ENCODE measurements at places on chromosomes 1 and 21.

GRCh38 chr1:102252731-102253505 lies 256.2 kb upstream of the OLFM3 start:
- no peak for DNase-seq

- DNase-seq, result no peak
These were observed 26.4 kb downstream of the CAPZB start for GRCh38 chr1:19458815-19459417.

GRCh38 chr1:78069784-78070183 lies 24.0 kb downstream of the GIPC2 start:
- DNase-seq, result no peak

GRCh38 chr21:15009837-15010363 lies 54.9 kb downstream of the NRIP1 start:
- DNase-seq, result no peak

GRCh38 chr1:173504268-173504667 lies 27.1 kb downstream of the PRDX6 start:
- DNase-seq, result no peak

GRCh38 chr1:154614901-154615300 lies 6.9 kb upstream of the ADAR start:
- no peak for DNase-seq

DNA sequence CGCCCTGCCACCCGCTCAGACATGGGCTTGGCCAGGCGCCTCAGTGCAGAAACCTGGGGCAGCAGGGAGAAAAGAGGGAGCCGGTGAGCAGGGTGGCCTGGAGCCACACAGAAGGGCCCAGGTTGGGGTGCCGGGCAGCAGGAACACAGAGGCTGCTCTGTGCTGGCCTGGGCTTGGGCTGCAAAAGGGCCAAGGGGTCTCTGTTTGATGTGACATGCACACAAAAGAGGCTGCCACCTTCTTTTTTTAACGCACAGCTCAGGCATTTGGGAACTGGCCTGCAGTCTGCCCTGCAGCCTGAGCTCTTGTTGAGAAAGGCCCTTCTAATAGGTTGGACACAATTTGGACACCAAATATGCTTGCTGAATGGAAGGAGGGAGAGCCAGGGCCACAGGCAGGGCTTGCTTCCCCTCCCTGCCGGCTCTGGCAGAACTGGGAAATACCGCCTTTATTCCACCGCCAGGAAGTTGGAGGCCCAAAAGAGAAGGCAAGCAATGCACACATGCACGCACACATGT lies 32.4 kb downstream of the KIF21B start:
- DNase-seq, result no peak

- peak; percentile 1 for DNase-seq
These were observed 34.5 kb downstream of the TMPRSS15 start for GRCh38 chr21:18369115-18369514.

- no peak for DNase-seq
These were observed 42.2 kb upstream of the GOLT1A start for GRCh38 chr1:204255966-204256365.

GRCh38 chr1:78281580-78281979 lies 209.2 kb upstream of the PTGFR start:
- no peak for DNase-seq

- no peak for DNase-seq
These were observed 79.2 kb downstream of the MAN1C1 start for GRCh38 chr1:25695771-25696311.

DNA sequence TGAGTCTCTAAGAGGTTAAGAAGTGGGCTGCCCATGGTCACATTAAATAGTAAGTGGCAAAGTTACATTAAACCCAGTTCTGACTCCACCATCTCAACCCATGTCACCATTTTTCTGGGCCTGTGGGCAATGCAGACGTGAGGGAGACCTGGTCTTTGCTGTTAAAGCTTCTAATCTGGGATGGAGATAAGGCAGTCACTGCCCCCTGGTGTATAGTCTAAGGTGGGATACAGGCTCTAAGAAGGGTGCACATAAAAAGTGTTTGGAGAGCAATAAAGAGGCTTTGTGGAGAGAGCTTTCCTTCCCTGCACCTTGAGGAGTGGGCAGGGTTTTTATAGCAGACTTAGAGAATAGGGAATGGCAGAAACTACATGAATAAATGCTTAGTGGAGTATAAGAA lies 141.3 kb downstream of the ROR1 start:
- DNase-seq, result peak; percentile 7

- no peak for DNase-seq
These were observed 657.1 kb upstream of the BRINP3 start for GRCh38 chr1:191134796-191135195.

- DNase-seq, result no peak
These were observed 34.6 kb downstream of the SLAMF6 start for GRCh38 chr1:160488347-160489058.

DNA sequence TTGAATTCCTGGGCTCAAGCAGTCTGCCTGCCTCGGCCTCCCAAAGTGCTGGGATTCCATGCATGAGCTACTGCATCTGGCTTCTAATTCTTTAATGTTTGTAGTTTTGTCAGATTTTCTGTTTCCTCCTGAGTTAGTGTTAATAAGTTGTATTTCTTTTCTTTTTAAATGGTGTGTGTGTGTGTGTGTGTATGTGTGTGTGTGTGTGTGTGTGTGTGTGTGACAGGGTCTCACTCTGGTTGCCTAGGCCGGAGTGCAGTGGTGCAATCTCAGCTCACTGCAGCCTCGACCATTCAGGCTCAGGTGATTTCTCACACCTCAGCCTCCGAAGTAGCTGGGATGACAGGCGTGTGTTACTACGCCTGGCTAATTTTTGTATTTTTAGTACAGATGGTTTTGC lies 50.2 kb downstream of the ADARB1 start:
- DNase-seq, result no peak

DNA sequence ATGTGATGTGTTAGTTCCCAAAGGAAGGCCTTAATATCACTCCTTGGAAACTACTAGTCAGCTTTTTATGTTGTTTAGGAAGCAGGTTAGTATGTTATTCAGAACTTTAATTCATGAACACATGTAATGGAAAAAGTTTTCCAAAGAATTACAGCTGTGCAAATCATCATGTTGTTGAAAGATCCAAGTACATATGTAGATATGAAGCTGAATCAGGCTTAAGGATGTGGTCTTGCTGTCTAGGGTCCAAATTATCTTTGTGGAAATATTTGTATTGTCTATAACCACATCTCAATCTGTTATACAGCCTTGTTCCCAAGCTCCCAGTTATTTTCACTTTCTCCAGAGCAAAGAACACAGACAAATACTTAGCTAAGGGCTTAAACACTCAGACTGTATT lies 231.6 kb downstream of the TPR start:
- no peak for DNase-seq

DNA sequence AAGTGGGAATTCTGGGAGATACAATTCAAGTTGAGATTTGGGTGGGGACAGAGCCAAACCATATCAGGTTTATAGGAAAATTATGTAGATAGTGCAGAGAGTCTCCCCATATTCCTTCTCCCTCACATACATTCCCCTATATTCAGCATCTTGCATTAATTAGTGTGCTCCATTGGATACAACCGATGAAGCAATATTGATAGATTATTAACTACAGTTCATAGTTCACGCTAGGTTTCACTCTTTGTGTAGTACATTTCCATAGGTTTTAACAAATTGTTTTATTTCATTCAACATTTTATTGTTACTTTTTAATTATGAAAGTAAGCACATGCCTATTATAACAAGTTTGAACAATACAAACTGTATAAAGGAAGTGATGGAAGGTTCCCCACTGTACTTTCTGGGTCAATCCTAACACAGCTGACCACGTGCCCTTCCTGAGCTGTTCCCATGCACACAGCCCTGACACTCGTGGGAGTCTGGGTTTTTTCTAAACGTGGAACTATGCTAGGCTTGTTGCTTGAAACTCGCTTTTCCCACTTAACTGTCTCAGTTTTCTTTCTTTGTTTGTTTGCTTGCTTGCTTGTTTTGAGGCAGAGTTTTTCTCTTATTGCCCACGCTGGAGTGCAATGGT lies 116.8 kb upstream of the TMPRSS2 start:
- no peak for DNase-seq

- no peak for DNase-seq
These were observed 1.1 kb downstream of the KCND3 start for GRCh38 chr1:111988377-111988742.

DNA sequence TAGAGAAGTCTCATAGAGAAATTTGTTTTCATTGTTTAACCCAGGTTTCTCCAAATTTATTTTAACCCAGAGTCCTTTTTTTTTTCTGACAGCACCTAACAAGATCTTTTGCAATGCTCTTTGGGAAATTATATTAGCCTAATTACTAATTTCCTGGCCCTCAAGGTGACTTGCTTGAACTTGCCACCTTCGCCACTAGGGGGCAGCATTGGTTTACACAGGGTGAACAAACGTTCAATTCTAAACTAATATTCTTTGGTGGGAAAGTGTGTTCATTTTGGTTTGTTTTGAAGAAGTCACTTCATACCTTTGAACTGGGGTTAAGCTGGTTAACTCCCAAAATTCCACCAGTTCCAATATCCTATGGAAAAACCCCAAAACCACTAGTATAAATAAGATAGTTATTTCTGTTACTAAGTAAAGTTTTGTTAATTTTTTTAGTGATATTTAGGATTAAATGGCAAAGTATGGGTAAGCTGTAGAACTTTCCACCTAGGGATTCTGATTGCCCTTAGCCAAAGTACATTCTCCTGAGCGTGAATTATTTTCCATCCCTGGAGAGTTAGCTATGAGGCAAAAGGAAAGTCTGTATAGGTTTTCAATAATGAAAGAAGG lies 13.0 kb downstream of the CCDC190 start:
- DNase-seq, result peak; percentile 88

DNA sequence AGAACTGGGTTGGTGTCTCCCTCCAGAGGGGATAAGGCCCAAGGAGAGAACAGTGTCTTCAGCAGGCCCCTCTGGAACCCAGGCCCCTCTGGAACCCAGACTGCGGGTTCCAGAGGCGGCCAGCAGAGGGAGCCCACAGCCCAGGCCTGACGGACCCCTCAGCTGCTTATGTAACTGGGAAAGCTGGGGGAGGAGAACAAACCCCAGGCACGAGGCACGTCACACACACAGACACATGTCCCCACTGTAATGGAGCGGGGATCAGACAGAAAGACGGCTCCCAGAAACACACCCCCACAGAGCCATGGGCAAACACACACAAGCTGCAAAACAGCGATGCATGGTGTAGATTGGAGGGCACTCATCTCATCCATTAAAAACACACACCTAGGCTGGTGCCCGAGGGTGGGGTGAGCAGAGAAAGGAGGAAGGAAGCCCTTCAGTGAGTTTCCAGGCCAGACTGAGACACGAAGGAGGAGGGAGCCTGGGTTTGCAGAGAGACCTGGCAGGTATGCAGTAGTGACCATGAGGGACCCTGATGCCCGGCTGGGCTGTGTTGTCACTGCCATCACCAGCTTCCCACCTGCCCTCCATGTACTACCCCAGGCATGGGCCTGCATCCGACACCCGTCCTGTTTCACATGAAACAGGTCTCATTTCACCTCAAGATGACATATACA lies 2.8 kb upstream of the IGSF8 start:
- DNase-seq, result peak; percentile 79

DNA sequence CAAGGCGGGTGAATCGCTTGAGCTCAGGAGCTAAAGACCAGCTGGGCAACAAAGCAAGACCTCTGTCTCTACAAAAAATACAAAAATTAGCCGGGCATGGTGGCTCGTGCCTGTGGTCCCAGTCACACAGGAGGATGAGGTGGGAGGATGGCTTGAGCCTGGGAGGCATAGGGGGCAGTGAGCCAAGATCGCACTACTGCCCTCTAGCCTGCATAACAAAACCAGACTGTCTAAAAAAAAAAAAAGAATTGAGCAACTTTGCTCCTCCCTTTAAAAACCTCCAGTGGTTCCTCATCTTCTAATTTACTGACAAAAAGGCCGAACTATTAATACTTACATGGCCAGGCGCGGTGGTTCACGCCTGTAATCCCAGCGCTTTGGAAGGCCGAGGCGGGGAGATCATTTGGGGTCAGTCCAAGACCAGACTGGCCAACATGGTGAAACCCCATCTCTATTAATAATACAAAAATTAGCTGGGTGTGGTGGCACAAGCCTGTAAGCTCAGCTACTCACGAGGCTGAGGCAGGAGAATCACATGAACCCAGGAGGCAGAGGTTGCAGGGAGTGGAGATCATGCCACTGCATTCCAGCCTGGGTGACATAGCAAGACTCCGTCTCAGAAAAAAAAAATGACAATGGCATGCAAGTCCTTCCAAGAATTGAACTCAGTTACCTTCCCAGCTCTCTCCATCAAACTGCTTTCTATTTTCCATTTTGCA lies 4.4 kb downstream of the ACBD3 start:
- peak; percentile 69 for DNase-seq

DNA sequence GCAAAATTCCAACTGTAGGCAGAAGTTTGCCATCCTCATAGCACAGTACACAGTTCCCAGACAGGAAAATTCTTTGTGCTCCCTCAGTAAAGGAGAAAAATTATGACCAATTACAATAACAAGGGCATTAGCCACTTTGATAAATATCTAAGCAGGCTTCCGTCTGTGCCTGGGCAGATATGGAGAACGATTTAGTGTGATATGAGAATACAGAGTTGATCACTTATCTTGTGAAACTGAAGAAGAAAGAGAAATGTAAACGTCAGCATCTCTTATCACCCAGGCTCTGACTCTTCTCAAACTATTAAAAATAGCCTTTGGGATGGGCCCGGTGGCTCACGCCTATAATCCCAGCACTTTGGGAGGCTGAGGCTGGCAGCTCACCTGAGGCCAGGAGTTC lies 54.5 kb upstream of the TIAM1 start:
- DNase-seq, result no peak

DNA sequence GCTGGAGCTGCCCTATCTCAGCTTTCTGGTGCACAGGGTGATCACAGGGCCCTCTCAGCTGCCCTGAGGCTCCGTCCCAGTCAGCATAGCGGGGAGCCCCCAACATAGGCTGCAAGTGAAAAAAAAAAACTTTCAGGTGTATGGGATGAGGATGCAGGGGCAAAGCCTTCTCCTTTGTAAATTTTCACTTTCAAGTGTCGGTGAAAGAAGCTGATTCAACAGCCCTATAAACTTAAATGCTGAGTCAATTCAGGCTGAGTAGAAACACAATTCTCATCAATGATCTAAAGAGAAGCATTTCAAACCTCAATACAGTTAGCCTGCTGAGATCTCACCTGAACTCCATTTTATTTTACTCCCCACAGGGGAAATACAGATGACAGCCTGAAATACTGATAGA lies 171.2 kb downstream of the SEC16B start:
- DNase-seq, result no peak

DNA sequence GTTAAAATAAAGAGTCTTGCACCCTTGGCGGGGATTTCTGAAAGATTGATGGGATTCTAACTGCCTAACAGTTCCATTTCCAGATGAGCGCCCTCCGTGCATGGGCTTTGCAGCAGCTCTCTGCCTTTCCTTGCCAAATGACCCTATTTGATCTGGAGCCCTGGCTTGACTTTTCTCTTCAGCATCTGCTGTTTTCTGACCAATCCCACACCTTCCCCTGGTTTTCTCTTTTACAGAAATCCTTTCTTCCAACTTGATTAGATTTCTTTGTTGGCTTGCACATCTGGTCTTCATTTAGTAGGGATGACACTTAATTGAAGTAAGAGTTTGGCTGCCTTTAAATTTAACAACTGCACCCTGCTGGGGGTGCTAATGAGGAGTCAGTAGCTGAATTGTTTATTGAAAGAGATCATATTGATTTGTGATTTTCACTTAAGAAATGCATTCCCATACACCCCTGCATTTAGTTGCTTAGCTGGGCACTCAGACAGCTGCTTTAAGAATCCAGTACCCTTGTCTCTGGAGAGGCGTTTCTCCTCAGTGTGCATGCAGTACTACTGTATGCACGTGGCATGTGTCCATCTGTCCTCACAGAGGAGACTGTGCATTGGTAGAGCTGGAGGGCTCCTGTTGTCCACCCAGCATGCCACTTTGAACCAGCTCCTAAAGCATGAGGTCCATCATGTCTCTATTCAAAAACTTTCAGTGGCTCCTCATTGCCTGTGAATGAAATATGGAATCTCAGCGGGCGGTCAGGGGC lies 99.7 kb downstream of the NOS1AP start:
- no peak for DNase-seq
